Fibroblast of skin of left quadriceps (primary cell): ENCODE measurements at places on chromosomes 4 and X.

DNA sequence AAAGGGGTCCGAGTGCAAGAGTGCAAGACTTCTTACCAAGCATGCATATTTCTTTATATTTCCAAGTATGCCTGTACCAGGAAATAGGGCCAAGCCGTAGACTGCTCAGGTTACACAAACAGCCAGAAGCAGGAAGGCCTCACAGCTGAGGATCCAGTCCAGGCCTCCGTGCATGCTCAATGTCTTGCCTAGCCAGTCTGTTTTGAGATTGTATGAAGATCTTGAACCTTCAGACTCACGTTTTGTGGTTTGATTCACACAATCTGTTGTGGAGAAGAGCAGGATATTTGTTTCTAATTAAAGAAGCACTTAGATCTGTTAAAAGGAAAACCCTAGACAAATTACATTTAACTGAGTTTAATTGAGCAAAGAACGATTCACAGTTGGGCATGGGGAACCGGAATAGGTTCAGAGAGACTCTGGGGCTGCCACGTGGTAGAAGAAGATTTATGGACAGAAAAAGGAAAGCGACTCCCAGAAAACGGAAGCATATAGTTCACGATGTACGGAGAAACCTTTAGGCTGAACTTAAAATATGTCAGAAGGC is 1.2 kb downstream of the MGST2 start:
- no peak for DNase-seq

DNA sequence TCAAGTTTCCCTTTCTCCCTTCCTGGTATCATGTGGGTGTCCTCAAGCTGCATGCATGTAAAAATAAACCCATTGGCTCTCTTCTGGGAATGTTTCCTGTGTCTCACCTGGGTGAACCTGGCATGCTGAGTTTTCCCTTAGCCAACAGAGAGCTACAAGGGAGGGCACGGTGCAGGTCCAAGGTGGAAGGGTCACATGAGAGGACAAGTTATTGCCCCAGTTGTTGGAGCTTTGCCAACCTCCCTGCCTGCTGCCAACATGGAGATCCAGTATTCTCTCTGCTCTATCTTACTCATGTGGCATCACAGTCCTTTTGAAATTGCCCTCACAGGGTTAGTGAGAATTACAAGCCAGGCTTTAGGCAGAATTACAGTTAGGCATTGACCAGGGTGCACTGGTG is 196.1 kb upstream of the GYPA start:
- DNase-seq: no peak

DNA sequence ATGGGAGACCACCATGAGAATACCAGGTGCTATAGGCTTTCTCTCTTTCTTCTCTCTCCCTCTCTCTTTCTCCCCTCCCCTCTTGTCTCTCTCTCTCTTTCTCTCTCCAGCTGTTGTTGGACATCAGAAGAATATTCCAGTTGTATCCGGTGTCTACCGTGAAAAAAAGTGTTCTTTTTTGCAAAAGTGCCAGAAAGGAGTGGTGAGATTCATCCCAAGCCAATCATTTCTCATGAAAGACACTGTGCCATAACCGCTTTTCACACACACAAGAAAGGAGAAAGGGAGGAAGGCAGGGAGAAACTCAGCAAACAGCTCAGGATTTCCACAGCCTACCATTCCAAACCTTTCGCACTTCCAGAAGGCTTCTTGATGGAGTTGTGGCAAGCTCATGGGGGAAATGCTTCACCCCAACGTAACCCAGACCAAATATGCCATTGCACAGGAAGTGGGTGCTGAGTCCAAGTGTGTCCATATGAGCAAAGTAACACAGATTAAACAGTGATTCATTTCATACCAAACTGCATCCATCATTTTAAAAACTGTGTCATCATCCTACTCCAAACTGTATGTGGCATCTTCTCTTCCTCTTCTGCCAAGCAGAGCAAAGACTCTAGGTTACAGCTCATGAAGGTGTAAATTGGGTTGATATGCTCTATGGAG is 224.0 kb downstream of the APBB2 start:
- DNase-seq: peak; percentile 95

DNA sequence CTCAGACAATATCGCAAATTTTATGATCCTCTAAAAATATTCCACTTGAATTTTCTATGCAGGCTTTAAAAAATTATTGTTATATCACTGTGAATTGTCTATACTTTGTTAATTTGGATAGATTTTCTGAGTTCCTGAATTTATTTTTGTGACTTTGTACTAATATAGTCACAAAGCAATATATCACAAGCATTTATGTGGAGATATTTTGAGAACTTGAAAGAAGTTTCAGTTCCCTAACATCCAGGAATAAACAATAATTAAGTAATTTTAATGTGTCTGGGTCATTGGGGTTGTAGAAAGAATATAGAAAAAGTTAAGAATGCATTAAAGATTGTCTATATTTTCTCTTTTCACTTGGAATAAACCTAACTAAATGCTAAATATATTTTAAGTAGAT is 32.0 kb downstream of the CXCL8 start:
- DNase-seq: no peak

- DNase-seq: no peak
Measured at GRCh38 chr4:89109841-89110540, 1.3 kb upstream of the TIGD2 start.
